SJCRH30 (cell line): ENCODE measurements at places on chromosomes 7 and 10. TPM values are rescaled to one million over a fixed set of nuclear protein-coding genes. Genes with fewer than 3 reads are reported as not detected.

MASTL gene
- 78.8 and 86.7 TPM in 2 replicates for total RNA-seq

CYP3A7 gene
- total RNA-seq, result 0.12 TPM in 1 of 2 replicates, not detected in the other

AP5Z1 gene
- total RNA-seq, result 13.6 and 13.8 TPM in 2 replicates

BAMBI gene
- total RNA-seq, result 3.8 and 4.3 TPM in 2 replicates

KCNK18 gene
- not detected in 2 replicates for total RNA-seq

PTPN12 gene
- 37.5 and 47.0 TPM in 2 replicates for total RNA-seq

JAKMIP3 gene
- not detected in 2 replicates for total RNA-seq

VAX1 gene
- not detected in 2 replicates for total RNA-seq

PRSS37 gene
- total RNA-seq, result not detected in 2 replicates

STEAP2 gene
- total RNA-seq, result 0.08 and 0.10 TPM in 2 replicates

SFXN4 gene
- total RNA-seq, result 31.4 and 32.1 TPM in 2 replicates

TLX1 gene
- total RNA-seq, result not detected in 2 replicates

FAM20C gene
- 6.1 and 7.0 TPM in 2 replicates for total RNA-seq

EVX1 gene
- not detected in 2 replicates for total RNA-seq

CALML5 gene
- not detected in 2 replicates for total RNA-seq

GRCh38 chr10:131146790-131147189 is 164.7 kb downstream of the TCERG1L start:
- DNase-seq, result no peak

DNA sequence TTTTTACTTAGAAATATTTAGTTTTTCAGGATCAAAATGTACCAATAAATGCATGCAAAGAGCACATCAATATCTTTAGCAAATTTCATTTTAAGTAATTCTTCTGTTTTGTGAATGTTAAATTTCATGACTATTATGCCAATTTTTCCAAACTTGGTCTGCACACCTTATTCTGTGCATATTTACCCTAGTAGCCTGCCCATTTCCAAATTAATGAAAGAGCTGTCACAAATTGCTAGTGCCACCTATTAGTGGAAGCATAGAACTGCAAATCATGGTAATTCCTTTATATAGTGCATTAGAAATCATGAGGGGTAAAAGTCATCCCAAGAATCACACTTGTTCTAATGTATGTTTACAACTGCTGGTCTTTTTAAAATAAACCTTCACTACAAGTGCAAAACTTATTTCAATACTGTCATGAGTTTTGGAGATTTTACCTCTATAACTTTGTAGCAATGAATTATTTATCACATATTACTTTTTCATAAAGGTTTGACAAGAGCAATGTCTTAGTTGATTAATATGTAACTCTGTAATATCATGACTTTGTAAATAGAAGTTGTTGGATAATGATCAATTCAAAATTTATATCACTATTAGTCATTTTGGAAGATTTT is 5.7 kb downstream of the SEMA3A start:
- DNase-seq, result peak; percentile 54

GRCh38 chr10:90195288-90195840 is 494.0 kb downstream of the KIF20B start:
- no peak for DNase-seq

DNA sequence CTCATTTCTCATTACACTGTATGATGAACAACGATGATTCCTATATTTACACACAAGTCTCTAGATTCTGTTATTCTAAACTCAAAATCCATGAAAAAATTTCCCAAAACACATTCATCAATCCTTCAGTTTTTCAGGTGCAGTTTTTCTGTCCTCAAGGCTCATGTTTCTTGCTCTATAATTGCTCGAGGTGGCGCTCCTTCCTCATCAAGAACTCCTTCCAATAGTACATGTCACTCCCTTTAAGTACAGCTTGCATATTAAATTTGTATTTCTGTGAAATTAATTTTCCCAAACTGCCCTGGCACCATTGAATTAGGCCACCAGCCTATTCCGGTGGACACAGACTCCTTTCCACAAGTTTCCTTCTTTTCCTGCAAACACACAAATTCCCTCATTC is 188.7 kb upstream of the MINDY3 start:
- DNase-seq, result peak; percentile 4

DNA sequence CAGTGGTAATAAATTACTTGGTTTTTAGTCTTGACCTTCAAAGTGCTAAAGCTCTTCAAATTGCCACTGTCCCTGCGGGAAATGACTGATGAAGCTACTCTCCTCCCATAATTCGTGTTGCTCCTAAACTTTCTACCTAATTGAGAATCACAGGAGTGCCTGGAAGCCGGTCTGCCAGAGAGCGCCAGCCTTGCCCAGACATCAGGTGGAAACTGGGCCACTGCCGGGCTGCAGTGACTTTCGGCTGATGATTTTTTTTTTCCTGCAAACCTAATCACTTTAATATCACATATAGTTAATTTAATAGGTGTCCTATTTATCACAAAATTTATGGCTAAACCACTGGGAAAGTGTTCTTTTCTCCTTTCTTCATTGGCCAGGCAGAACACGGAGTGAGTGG is 59.6 kb upstream of the UBE3C start:
- DNase-seq, result no peak

GRCh38 chr7:154171422-154171821 is 119.2 kb downstream of the DPP6 start:
- DNase-seq, result no peak

- no peak for DNase-seq
Observed at GRCh38 chr10:71675295-71675970, 44.1 kb downstream of the C10orf105 start.

GRCh38 chr7:126462405-126462804 is 790.3 kb downstream of the GRM8 start:
- no peak for DNase-seq

DNA sequence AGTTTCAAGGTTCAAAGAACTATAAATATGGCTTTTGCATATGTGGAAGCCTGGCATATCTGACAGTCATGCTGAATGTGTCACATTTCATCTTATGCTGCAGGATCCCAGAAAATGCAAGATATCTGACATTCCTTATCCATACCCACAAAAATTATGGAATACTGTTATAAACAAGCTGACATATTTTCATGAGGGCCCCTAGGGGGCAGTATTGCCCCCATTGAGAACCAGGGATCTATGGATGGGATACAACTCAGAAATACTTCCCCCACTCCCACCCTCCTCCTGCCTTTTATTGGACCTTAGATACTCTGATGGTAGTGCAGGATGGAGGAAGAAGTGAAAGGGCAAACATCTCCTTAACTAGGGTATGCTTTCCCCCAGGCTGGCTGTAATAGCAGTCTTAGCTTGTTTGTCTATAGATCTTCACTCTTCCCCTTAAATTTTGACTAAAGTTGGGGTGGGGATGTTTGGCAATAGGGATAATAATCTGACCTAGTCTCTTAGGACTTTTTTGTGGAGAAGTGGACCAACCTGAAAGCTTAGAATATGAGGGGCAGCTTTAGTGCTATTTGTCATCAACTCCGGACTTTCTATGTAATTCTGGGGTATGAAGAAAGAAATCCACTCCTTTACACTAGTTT is 3.5 kb upstream of the GNGT1 start:
- peak; percentile 13 for DNase-seq

DNA sequence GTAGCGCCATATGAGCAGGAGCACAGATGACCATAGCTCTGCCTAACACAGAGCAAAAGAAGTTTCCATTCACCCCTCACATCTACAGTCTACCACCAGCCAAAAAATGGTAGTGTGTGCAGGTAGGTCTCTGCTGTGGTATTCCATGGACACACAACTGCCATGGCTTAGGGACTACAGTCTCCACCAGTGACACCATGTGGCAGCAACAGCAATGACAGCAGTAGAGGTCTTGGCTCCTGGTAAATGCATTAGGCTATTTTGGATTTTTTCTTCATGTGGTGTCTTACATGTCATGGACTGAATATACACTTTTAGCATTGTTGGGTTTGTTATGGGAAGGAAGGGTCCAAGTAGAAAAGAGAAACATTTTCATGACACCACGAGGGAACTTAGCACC is 70.1 kb upstream of the CABCOCO1 start:
- peak; percentile 4 for DNase-seq

DNA sequence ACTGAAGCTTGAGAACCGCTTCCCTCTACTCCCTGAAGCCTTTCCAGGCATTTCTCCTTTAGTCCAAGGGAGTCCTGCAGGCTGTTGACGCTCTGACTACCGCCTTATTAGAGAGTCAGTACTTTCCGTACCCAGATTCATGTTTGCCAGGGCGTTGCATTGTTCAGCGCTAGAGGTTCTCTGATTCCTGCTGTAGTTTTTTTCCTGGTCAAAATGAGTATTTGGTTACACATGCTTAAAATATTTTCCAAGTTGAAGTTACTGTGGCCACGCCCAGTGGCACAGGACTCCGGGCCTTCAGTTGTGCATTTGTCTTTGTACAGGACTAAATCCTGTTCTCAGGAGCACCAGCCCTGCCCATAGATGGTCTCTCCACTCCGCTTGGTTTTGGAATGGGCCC is 7.9 kb downstream of the MTURN start:
- no peak for DNase-seq

GRCh38 chr7:96495751-96496216 is 173.9 kb upstream of the SLC25A13 start:
- no peak for DNase-seq

- no peak for DNase-seq
Observed at GRCh38 chr10:50470345-50470744, 153.4 kb downstream of the SGMS1 start.

- DNase-seq, result no peak
Observed at GRCh38 chr10:116526219-116526618, 19.5 kb upstream of the PNLIP start.

DNA sequence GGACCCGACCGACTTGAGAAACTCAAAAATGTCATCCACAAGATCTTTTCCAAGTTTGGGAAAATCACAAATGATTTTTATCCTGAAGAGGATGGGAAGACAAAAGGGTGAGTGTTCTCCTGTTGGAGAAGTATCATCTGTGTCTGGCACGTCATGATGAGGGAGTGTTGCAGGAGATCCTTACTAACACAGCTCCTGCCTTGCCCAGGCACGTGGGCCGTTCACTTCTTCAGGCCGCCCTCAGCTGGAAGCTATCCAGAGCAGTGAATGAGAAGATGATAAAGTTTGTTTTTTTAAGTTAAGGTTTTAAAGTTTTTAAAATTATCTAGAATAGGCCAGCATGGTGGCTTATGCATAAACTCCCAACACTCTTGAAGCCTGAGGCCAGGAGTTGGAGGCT is 6.2 kb downstream of the EIF3B start:
- DNase-seq, result no peak

GRCh38 chr10:94361171-94361794 is 1.5 kb downstream of the NOC3L start:
- no peak for DNase-seq

GRCh38 chr7:31466036-31466435 is 47.9 kb upstream of the ITPRID1 start:
- no peak for DNase-seq

DNA sequence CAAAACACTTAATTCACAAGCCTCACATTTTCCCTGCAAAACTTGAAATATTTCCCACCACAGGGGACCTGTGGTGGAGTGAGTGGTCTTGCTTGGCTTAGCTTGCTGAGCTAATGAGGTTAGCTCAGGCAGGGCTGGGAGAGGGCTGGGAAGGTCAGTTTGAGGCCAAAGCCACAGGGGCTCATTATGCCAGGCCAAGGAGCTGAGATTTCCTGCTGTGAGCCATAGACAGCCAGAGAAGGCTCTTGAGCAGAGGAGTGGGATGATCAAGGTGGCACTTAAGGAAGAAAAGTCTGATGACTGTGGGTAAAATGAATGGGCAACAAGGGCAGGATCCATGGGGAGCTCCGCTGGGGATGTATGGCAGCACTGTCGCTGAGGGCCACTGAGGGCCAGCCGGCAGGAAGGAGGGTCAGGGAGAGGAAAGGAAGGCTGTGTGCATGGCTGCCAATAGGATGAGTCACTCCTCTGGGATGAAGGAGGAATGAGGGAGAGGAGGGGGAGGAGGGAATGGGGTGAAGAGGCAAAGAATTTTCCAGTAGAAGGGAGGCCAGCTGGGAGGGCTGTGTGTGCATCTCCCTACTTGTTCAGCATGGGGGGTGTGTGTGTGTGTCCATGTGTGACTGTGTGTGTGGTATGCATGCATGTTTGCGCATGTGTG is 18.7 kb upstream of the ZNF488 start:
- peak; percentile 65 for DNase-seq

DNA sequence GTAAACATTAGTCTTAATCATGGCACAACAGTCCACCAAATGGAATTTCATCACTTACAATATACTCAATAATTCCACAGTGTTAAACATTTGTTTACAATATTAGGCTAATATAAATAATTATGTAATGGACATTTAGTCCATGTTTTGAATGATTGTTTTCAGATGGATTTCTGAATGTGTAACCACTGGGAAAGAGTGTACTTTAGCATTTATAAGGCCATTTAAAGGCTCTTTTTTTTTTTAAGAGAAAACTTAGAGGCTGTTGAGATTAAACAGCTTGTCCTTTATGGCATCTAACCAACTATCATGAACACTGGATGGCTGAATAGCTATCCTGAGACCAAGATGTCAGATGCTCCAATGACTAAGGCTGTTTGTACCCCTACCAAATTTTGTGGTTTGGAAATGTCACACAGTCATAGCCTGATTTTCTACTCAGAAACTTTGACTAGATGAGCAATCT is 248.3 kb upstream of the GLI3 start:
- no peak for DNase-seq

DNA sequence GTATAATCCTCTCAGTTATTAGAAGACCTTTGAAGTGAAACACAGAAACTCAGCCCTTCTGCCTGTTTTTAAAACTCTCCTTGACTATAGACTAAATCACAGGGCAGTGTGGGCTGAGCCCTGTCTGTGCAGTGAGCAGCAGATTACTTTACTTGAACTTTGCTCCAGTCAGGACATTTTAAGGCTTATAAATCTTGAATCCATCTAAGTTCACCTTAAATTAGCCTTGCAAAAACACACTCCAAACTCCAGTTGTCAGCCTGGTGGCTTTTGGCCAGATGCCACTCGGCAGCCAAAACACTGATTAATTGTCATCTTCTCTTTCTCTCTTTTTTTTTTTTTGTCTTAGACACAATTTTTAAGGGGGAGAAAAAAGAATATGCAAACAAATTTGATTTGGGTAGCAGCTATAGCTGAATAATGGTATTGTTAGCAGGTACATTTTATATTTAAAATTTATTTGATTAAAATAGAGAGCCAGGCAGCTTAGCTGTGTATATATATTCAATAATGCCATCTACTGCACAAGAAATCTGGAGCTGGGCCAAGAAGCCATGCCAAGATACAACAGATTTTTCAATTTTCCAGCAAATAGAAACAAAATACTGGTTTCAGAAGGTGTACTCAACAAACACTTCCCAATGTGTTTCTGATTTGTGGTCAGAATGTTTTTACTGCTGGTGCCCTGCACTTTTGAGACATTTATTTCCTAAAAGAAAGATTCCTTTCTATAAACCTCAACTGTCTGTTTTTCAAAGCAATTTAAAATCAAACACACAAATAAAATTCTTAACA is 247.7 kb downstream of the TFEC start:
- DNase-seq, result peak; percentile 81

DNA sequence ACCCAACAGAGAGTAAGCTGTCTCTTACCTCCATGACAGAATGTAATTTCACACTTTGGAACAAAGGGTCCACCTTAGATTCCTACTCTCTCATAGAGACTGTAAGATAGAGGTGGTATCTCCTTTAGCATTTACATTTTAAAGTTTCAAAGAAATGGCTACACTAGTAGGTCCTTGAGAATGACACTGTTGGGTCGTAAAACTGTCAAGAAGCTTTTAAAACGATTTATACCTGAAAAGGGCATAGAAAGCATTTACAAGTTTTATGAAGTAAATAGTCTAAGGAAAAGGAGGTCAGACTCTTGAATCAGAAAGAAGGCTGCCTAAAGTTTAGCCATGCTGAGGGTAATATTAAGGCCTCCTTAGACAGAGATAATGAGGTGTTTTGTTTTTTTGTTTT is 1212.4 kb upstream of the PHF14 start:
- no peak for DNase-seq
